HS-27A (cell line): ENCODE measurements at places on chromosomes 1 and 21.

- DNase-seq, result no peak
Measured at GRCh38 chr1:196105901-196106300, 502.3 kb downstream of the KCNT2 start.

DNA sequence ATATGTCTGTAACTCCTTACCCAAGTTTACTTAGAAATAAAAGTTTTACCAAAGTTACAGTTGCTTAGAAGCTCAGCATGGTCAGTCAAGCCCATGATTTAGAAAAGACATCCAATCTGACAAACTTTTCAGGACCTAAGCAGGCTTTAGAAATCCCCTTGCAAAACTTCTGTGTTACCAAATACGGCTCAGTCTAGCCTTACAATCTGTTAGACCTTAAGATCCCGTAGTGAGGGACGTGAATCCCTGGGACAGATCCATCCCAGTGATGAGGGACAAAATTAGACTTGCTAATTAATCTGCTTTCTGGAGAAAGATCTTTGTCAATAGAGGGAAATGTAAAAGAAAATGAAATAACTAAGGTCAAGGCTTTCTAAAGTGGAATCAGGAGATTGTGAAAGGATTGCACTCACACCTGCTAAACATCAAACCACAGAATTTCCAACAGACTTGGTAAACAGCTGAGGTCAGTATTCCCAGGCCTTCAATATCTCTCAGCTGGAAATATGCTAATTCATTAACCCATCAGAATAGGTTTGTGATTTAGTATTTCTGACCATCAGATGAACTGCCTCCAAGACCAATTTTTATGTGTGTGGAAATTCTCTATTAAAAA is 375.3 kb downstream of the DUSP10 start:
- no peak for DNase-seq

GRCh38 chr1:26318338-26319064 is 743 bp downstream of the CD52 start:
- DNase-seq, result no peak

DNA sequence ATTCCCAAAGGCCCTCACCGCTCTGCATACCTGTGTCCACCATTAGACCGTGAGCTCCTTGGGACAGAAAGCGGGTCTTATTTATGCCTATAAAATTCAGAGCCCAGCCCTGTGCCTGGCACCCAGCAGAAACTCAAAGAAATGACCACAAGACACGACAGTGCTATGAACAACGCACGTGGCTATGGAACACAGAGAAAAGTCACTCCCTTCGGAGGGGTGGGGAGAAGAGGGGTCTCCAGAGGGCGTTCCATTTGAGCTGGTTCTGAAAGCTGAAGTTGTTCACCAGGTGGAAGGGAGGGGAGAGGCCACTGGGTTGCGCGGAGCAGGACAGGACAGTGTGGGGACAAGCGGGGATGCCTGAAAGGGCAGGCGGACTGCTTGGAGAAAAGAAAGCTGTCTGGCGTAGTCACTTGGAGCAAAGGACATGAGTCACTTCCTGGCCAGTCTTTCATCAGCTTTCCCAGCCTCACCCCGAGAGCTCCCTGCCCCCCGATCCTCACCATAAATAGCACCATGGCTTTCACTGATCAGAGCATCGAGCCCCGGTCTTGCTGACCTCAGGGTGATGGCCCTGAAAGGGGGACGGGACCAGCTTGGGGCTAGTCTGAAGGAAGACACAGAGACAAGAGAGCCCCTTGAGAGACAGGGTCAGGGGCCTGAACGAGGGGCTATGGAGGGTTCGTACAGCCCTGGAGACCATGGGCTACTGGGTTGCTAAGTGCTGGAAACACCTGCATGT is 28.5 kb downstream of the ECE1 start:
- peak; percentile 83 for DNase-seq

DNA sequence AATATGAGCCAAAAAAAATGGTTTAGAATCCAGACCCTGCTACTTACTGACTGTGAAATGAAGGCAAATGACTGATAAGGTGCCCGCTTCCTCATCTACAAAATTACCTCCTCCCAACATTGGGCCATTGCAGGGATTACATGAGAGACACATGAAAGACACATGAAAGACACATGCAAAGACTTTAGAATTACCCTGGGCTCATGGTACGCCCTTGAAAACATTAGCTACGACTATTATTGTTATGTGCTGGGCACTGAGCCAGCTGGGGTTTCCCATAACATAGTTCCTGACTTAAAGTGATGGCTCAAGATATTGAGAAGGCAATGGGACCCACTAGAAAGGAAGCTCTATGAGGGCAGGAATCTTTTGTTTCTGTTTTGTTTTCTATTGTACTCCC is 43.7 kb upstream of the KANK4 start:
- DNase-seq, result no peak

DNA sequence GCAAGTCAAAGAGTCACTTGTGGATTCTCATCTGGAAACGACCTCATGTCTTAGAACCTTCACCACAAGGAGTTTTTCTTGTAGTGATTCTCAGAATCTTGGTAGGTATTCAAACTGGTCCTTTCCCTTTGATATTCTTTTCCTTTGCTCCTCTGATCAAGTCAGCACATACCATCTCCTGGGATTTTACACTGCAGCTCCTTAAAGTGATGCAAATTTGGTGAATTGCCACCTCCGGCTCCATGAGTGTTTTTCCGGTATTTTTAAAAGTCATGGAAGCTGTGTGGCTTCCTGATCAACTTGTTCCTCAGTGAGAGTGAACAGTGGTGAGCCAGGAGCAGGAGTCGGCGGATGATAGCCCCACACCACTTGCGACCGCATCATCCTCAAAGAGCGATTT is 182.1 kb upstream of the DAB1 start:
- no peak for DNase-seq

GRCh38 chr1:201511941-201512539 is 5.1 kb upstream of the CSRP1 start:
- DNase-seq, result no peak

- no peak for DNase-seq
Measured at GRCh38 chr1:208682664-208683013, 438.5 kb upstream of the PLXNA2 start.

DNA sequence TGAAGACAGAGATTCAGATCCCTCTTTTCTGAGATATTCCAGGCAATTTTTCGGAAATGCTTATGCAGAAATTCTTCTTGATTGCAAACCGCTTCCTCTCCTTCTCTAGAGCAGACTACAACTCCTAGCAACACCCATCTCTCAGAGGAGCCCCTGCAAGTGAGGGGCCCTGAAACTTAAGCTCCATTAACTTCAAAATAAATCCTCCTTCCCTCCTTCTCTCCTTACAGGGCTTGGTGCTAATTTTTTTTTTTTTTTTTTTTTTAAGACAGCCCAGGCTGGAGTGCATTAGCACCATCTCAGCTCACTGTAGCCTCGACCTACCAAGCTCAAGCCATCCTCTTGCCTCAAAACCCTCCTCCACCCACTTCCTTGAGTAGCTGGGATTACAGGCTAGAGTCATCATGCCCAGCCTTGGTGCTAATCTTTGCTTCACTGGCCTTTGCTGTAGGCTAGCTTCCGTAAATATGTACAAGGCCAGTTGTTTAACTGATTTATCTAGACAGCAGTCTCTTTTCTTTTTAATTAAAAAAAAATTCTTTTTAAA is 30.2 kb upstream of the SFPQ start:
- no peak for DNase-seq

DNA sequence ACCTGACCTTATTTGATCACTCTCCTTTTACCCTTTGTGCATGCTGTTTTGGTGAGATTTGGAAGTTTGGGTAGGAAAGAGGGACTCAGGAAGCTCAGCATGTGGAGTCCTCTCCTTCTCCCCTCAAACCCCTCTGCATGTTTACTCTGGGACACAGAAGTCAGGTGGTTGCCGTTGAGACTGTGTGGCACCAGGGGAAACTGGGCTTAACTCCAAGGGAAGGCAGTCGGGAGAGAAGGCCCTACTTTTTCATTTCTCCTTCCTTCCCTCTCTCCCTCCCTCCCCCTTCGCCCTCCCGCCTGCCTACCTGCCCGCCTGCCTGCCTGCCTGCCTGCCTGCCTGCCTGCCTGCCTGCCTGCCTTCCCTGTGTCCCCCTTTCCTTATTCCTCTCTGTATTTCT is 34.8 kb upstream of the TTC22 start:
- DNase-seq, result no peak

DNA sequence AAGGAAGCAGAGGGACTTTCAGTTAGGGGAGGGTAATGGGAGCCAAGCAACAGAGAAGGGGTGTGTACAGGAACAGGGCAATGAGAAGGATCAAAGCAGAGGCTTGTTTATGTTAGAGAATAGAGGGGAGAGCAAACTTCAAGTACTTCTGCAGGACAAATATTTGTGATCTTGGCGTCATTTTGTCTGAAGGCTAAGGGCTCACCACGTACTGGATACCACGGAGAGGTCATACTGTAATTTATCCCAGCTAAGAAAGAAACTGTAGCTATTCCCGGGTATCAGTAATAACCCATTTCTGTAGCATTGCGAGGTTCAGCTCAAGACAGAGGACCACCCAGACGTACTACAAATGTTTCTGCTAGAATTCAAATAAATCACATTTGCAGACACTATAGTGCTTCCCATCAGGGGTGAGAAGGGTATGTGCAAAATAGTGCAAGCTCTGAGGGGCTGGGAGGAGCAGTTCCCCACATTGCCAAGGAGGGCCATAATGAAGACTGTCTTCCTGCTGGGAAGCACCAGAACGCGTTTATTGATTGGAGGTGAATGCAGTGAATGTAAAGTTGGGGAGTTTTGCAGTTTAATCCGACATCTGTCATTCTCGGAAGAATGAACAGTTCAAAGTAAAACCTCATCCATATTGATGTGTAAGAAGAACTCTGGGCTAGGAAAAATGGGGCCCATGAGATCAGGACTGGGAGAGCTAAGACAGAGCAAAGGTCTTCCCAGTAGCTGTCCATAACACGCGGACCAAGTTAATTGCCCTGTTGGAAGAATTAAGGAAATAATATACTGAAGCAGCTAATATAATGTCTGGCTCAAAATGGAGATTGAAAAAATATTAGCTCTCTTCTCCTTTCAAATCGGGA is 136.9 kb downstream of the RWDD3 start:
- no peak for DNase-seq
